ENCODE measurements at places on chromosomes 1 and 21.

DNA sequence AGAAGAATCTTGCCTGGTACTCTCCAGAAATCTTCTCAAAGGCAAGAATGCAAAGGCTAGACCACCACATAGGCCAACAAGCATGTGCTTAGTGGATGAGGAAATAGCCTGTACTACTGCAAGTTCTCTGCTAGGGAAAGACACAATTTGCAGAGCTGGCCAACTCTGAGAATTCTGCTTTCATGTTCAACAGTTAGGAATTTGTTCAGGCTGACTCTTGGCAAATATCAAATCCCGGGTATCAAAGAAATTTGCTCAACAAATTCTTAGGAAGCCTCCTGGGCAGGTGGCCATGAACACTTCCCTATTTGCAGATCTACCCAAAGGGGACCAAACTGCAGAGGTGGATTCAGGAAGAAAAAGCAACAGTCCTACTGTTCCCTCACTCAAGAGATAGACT lies 15.0 kb upstream of the H3-3A start:
- DNase-seq, result no peak

- no peak for DNase-seq
These were observed 2.3 kb downstream of the PAX7 start for GRCh38 chr1:18632783-18633421.

DNA sequence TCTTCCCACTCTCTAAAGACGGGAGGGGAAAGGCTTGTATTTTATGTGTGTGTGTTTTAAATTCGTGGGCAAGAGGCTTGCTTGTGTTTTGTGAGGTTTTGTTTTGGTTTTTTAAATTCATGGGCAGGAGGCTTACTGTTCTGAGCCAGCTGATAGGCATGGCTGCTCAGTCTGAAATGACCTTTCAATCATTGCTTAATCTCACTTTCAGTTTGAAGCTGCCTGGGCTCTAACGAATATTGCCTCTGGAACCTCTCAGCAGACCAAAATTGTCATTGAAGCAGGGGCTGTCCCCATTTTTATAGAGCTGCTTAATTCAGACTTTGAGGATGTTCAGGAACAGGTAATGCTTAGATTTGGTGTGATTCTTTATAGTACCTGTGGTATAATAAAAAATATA lies 20.3 kb upstream of the TXLNA start:
- no peak for DNase-seq

DNA sequence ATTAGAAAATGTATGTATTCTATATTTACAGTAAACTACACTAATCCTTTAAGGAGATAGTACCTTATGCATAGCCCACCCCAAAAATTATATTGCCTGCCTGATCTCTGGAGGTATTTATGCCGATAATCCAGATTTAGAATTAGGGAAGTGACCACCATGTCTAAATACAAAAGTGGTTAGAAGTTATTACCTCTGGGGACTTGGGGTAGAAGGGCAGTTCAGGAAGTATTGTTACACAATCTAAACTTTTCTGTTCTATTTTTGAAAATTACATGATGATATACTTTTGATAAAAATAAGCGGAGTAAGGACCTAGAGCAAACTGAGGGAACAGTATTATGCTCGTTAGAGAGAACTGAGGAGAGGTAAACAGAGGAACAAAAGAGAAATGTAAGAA lies 90.5 kb upstream of the ZP4 start:
- no peak for DNase-seq

- no peak for DNase-seq
These were observed 764.4 kb downstream of the ADGRL2 start for GRCh38 chr1:82565146-82565545.

GRCh38 chr1:93993731-93994130 lies 84.5 kb upstream of the GCLM start:
- no peak for DNase-seq

- no peak for DNase-seq
These were observed 144.2 kb upstream of the C1orf105 start for GRCh38 chr1:172276120-172276818.

- DNase-seq, result peak; percentile 82
These were observed 28.1 kb downstream of the SHISA4 start for GRCh38 chr1:201916649-201917249.

- DNase-seq, result no peak
These were observed 360.1 kb upstream of the BEND5 start for GRCh38 chr1:49136738-49137251.

DNA sequence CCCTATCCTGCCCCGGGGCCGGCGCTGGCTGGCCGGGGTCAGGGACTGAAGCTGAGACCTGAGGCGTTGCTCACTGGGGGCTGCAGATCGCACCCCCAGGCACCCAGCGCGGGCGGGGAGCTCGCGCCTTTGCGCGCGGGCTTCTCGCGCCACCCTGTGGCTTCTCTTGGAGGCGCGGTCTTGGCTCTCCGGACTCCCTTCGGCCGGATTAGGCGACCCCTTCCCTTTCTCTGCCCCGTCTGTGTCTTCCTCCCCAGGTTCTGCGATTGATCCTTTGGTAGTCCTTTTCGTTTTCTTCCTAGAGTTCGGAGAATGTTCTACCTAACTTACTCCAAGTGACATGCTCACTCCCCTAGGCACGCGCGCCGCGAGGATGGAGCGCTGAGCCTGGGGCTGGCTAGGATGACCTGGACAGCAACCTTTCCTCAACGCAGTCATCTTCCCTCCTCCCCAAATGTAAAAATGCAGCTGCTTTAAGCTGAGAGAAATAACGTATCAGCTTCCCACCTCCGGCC lies 495 bp upstream of the NTRK1 start:
- peak; percentile 49 for DNase-seq

- DNase-seq, result no peak
These were observed 13.0 kb upstream of the MAP3K7CL start for GRCh38 chr21:29117372-29117955.

DNA sequence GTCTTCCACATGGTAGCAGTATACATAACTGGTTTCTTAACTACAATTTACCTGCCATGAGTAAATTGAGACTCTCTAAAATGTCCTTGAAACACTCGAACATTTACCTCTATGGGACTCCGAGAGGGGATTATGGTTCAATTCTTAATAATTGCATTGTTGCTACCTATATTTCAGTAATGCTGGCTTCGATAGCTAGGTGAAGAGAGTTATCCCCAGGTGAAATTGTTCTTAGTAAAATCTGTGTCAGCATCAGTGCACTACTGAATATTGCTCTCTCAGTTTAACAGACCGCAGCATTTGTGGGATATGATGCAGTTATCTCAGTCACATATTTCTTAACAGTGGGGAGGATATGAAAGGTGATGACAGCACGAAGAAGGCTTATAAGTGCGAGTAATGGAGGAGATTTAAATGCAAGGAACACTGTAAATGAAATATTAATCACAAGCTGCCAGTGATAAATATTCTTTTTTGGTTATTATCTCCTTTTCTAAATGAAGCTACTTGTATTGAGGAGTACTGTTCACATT lies 801.9 kb downstream of the BRINP3 start:
- DNase-seq, result no peak

DNA sequence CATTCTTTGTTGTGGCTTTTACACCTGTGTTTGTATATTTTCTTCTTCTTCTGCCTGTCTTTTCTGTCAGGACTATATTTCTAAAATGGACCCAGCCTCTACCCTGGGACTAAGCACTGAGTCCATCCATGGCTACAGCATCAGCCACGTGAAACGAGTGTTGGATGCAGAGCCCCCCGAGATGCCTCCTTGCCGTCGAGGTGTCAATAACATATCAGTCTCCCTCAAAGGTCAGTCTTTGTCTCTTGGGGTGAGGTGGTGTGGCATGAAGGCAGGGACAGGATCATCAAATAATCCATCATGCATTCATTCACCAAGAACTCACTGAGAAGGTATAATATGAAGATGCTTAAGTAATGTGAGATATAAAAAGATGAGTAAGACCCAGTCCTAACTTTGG lies 19.1 kb upstream of the IPO9 start:
- DNase-seq, result no peak

DNA sequence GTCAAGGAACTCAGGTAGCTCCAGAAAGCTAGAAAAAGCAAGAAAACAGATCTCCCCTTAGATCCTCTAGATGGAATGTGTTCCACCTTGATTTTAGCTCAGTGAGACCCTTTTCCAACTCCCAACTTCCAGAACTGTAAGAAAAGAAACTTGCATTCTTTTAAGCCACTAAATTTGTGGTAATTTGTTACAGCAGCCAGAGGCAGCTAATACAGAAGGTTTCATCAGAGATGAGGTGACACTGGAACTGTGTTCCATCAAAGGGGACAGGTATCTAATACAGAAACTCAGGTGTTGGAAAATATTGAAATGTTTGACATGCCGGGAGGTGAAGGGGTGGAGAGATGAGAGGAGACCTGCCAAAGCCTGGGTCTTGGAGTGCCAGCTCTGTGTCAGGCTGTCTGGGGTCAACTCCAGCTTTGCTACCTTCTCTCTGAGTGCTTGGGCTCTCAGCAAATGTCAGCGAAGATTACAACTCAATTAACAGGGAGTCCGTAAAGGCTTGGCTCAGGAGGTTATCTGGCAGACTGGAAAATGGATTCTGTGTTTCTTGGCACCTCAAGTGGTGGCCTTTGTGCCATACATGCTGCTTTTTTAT lies 71.3 kb downstream of the PLPP3 start:
- DNase-seq, result no peak

- no peak for DNase-seq
These were observed 307.0 kb downstream of the SETD4 start for GRCh38 chr21:35753308-35753707.

DNA sequence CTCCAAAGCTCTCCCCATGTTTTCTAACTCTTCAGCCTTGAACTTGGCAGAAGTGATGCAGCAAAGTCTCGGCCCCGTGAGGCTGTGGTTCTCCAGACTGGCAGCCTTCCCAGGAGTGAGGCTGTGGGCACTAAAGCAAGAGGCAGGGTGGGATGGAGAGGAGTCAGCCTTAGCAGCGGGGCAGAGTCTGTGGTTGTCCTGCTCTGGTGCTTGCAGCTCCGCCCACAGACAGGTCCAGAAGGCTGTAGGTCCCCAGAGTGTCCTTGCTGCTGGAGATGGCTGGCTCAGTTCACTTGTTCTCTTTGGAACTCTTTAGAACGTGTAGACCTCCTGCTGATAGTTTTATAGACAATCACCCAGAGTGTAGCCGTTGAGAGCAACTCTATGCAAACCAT lies 142.6 kb downstream of the AJAP1 start:
- no peak for DNase-seq

DNA sequence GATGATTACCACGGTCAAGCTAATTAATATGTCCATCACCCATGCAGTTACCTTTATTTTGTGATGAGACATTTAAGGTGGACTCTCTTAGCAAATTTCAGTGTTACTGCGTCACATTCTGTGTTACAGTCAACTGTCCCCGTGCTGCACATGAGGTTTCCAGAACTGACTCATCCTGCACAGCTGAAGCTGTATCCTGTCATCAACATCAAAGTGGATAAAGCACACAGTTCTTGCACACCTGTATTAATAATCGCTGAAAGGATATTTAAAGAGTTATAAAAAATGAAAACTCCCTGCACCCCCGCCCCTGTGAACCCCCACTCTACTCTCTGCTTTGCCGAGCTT lies 3.4 kb upstream of the KRTAP10-5 start:
- no peak for DNase-seq

DNA sequence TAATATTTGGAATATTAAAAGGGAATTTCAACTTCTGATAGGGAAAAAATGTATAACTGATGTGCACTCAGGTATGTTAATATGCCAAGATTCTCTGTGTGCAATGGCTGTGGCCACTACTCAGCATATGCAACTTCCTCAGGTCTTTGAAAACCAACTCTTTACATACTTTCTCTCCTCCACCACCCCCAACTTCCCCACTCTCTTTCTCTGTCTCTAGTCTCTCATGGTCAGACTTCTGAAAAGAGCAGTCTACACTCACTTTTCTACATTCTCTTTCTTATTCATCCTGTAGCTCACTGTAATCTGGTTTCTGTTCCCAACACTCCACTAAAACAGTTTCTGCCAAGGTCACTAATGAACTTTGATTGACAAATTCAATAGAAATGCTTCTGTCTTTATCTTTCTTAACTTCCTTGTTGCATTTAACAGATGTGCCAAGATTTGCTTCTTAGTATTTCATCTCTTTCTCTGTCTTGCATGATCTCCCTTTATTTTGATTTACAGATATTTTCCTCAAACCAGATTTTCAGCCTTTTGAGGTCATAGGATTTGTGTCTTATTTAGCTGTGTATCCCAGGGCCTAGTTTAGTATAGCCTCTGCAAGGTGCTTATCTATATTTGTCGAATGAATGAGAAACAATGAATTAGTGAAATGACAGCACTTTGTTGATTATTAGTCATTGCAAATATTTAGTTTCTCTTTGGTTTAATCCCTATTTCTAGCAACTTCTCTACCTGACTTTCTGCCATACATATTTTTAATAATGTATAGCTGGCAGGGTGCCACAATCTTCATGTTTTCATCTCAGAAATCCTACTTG lies 168.9 kb downstream of the LMO4 start:
- no peak for DNase-seq

DNA sequence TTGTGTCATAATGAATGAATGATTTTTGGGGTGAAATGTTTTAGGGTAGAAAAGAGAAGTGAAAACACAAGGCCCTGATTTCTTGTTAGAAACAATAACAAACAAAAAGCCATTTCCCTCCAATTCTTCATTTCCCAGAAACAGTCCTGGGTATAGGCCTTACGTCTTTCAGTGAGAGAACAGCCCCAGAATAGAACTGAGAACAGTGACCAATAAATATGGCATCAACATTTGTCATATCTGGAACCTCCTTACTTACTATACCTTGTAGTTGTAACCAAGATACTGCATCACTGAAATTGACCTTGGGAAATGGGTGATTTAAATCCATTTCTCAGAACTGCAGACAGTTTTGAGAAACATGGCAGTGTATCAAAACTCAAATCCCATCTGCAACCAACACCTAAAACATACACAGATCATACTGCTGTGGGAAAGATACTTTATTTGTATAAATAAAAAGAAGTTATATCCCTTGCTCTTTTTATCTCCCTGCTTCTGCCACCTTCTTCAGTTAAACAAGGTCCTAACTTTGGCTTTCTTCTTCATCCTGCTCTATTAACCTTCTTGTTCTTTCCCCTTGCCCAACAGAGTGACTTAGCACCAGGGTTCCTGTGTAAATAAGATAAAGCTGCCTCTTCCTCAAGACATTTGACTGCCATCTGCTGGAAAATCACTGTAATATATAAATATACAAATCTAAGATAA lies 19.5 kb downstream of the XKR8 start:
- DNase-seq, result peak; percentile 46

DNA sequence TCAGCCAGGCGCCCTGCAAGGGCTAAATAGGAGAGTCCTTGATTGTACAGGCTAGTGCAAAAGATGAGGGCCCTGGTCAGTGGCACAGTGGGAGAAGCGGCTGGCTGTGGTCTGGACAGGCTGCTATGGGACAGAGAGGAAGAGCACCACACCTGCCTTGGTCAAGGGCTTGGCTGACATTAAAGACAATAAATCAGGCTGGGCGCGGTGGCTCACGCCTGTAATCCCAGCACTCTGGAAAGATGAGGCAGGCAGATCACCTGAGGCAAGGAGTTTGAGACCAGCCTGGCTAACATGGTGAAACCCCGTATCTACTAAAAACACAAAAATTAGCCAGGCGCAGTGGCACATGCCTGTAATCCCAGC lies 62.9 kb downstream of the NID1 start:
- no peak for DNase-seq

GRCh38 chr21:40547906-40548513 lies 298.9 kb downstream of the DSCAM start:
- no peak for DNase-seq

- DNase-seq, result no peak
These were observed 24.9 kb upstream of the CTBS start for GRCh38 chr1:84598846-84599741.
